Tibial artery (tissue), 4 donors: ENCODE measurements at places on chromosomes 3 and 15.

- DNase-seq: no peak
These were observed 133.3 kb downstream of the SUCLG2 start for GRCh38 chr3:67521053-67521646.

DNA sequence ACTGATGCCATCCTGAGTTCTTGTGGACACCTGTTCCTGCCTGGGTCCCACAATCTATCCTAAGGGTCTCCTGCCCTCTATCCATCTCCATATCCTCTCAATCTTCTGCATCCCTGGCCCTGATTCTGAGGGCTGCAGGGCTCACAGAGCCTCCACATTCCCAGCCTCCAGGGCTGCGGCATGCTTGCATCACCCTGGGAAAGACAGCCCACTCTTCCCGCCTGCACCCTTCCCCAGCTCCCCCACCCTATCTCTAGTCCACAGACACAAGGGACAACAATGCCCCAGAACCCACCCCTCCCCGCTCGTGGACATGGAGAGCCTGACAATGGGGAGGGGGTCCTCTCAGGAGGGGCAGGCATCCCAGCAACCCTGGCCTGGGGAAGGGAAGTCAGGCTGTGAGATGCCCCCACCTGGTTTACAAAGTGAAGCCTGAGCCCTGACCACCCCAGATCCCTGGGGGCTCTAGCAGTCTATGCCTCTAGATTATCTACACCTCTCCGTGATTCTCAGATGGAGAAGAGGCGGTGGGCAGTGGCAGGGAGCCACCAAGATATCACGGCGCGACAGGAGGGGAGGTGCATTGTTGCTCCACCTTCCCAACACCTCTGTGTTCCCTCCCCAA lies 10.3 kb downstream of the SEMA3G start:
- DNase-seq: no peak

DNA sequence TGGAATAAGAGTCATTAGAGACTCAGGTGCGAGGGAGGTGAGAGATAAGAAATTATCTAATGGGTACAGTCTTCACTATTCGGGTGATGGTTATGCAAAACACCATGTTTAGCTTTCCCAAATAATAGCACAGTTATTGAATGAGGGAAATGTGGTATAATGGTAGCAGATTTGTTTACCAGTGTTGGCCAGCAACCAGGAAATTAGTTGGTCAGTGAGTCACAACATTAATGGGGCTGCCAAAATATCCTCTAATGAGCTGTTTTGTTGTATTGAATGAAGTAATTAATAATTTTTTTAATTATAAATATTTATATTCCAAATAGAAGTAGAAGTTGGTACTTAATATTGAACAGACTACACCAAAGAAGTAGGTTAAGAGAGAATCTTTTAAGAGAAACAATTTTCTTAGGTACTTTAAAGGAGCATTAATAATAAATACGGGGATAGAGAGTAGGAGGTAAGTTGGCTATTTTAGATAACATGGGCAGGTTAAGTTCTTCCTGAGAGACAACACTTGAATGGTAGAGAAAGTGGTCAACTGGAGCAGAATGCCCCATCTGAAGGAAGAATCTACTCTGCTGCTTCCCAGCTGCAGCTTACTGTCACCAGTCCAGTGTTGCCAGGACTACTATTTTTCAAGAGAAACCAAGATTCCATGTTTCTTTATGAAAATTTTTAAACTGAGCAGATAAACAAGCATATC lies 218.8 kb downstream of the UBE2E2 start:
- DNase-seq: no peak

GRCh38 chr3:52177701-52178042 lies 20.3 kb upstream of the ALAS1 start:
- DNase-seq: no peak

DNA sequence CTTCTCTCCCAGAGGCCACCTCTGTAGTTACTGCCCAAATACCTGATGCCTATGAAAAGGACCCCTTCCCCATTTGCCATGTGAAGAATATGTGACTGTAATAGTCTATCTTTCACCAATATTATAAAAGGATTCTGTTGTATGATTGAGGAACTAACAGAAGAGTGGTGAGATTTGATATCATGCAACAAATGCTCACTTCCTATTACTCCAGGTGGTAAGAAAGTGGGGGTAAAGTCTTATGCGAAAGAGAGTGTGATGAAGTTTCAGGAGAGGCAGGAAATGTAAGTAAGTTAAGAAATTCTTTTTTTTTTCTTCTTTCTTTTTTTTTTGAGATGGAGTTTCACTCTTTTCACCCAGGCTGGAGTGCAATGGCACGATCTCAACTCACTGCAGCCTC lies 24.4 kb upstream of the RAP2B start:
- no peak for DNase-seq

DNA sequence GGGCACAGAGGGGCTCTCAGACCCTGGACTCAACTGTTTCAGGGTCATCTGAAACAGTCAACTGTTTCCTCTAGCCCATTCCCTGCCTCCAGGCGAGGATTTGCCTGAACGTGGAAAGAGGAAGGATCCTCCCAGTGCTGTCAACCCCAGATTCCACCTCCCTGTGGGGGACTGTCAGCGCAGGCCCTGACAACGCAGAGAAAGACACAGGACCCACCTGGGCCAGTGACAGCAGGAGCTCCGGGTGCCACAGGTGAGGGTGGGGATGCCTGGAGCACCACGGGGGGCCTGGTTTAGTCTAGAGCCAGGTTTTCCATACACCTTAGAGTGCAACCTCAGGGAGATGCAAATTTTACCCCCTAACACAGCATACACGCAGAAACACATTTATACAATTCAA lies 19.5 kb upstream of the LAMP3 start:
- DNase-seq: no peak

GRCh38 chr3:98730886-98731537 lies 32.1 kb upstream of the ST3GAL6 start:
- no peak for DNase-seq

GRCh38 chr3:38247366-38248035 lies 18.1 kb upstream of the SLC22A13 start:
- no peak for DNase-seq

GRCh38 chr3:55608301-55608937 lies 121.3 kb upstream of the WNT5A start:
- DNase-seq: no peak

GRCh38 chr15:50487287-50487686 lies 59.2 kb downstream of the USP50 start:
- no peak for DNase-seq

DNA sequence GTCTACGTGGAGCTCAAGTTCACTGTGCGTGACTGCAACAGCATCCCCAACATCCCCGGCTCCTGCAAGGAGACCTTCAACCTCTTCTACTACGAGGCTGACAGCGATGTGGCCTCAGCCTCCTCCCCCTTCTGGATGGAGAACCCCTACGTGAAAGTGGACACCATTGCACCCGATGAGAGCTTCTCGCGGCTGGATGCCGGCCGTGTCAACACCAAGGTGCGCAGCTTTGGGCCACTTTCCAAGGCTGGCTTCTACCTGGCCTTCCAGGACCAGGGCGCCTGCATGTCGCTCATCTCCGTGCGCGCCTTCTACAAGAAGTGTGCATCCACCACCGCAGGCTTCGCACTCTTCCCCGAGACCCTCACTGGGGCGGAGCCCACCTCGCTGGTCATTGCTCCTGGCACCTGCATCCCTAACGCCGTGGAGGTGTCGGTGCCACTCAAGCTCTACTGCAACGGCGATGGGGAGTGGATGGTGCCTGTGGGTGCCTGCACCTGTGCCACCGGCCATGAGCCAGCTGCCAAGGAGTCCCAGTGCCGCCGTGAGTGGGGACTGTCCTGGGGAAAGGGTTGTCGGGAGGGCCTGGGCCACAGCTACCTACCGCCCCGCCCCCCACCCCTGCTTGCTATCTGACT lies 11.2 kb downstream of the EPHB3 start:
- no peak for DNase-seq

DNA sequence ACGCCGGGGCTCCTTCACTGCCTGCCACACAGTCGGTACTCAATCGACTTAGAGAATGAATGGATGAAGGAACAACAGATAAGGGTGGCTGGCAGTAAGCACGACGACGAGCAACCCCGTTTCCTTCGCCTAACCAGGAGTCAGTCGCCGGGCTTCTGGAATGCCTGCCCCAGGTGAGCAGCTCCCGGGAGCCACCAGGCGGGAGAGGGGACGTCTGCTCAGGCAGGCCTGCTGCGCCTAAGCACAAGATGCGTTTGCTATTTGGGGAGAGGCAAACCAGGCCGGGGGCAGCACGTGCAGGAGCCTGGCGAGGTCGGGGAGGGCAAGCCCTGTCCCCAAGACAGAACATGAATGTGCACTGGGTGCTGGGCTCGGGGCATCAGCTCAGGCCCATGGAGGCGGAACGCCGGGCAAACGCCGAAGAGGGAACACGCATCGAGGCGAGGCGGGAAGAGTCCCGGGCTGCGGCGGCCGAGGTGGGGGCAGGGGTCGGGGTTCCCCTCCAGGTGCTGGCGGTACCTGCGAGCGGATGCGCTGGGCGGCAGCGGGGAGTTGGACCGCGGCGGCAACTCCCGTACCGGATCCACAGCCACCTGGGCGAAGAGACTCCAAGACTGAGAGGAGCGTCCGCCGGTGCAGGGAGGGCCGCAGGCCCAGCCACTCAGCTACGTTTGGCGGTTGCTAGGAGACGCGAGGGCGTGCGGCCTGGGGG lies at the start of gene CFAP92:
CFAP92 (minus strand) TSS at position 616 of the 712 bp plus-strand sequence. CDS start 772 bp downstream, outside the sequence.
- peak; percentile 74 for DNase-seq

DNA sequence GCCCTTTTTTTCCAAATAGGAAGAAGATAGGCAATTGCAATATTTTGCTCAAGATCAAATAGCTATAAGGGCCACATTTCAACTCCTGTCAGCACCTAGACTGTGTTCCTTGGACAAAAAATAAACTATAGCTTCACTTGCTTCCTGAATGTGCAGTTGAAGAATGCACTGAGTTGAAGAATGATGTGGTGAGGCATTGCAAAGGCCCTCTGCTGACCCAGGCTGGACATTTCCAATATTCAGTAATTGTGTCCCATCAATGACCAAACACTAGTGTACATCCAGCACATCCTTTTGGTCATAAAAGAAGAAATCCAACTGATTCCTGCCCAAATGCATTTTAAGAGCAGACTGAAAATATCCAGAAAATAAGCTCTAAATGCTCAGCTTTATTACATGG lies 424.8 kb upstream of the TGFBR2 start:
- no peak for DNase-seq

DNA sequence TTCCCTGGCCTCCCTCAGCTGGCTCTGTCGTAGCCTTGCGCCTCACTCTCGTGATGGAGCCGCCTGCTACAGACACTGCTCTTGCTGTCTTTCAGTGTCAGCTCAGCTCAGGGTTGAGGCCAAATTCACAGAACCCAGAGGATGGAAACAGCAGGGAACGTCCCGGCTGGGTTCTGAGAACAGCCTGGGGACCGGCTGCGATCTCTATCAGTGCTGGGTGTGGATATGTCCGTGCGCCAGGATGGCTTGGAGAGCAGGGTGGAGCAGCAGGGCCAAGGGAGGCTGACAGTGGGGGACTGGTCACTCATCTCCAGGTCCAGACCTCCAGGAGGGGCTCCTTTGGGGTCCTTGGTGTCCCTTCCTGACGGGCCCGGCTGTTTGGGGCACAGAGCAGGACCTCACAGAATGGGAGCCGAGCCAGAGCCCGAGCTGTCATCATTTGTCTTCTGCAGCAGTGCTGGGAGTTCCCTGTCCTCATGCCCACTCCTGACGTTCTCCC lies 18.4 kb downstream of the KLF15 start:
- peak; percentile 27 for DNase-seq

- DNase-seq: no peak
These were observed 605.0 kb downstream of the NLGN1 start for GRCh38 chr3:174002543-174002942.

GRCh38 chr15:61264986-61265385 lies 35.9 kb upstream of the RORA start:
- DNase-seq: no peak

DNA sequence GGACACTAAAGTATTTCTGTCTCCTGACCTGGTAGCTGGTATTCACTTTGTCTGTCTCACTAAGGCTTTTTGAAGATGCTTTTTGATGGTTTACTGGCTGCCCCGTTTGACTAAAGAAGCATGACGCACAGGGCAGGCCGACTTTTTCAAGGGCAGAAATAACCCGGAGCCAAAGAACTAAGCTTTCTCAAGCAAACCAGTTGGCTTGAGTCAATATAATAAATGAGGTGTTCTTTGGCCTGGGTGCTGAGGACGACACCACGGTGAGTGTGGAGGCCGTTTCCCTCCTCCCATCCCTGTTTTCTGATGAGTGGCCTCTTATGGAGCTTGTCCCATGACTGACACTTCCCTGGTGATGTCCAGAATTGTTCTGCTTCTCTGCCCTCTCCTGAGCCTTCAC lies 220.9 kb downstream of the ITPR1 start:
- DNase-seq: no peak

GRCh38 chr15:50676799-50677483 lies 9.7 kb downstream of the TRPM7 start:
- no peak for DNase-seq

GRCh38 chr15:70437089-70437488 lies 326.3 kb downstream of the UACA start:
- DNase-seq: no peak

DNA sequence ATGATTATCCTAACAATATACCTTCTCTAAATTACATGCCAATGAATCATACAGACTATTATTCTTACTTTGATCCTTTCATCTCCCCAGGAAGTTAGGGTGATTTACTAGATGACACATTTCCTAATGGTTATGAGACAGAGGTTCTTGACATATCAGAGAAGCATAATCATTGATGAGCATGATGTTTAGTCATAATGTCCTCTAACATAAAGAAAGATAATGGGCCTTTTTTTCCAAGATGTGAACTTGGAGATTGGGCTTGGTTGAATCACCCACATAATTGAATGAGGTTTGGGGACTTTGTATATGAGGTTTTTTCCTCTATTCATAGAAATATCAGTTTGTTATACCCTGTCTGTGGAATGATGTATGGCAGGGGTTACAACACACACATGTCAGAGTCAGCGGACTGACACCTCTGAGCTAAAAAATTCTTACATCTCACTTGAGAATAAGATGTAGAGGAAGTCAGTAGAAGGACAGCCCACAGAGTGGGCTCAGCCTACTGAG lies 69.7 kb upstream of the DCBLD2 start:
- DNase-seq: no peak

- DNase-seq: peak; percentile 64
These were observed 36.1 kb downstream of the PTH1R start for GRCh38 chr3:46913644-46914043.

DNA sequence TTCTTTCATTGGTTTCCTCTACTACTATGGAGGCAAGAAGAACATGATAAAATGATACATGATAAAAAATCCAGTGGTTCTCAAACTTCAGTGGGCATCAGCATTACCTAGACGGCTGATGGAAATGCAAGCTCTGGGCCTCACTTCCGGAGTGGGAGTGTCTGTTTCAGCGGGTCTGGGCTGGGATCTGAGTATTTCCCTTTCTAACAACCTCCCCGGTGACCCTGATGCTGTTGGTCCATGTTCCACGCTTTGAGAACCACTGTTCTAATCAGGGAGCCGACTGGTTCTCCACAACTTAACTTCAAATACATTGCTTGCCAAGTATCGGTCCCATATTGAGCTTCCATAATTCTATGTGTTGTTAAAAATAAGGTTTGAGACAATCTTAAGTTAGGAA lies 712.3 kb upstream of the LMCD1 start:
- no peak for DNase-seq
